Memory B cell (primary cell): ENCODE measurements at places on chromosomes 6 and 20.

DNA sequence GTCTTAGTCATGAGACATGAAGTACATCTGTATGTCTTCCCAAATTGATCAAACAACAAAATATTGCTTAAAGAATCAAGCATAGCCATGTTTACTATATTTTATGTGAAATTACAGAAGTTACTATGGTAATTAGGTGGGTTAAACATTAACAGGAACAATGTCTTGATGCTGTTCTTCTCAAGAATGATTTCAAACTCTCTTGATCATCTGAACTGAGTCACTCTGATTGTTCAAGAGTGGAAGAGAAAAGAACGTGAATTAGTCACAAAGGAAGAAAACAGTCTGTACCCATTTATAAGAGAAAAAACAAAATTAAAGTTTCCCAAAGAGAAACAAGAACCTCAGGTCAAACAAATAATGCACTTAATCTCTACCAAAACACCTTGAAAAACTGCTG, 62.2 kb upstream of the NUP153 start:
- no peak for DNase-seq

GRCh38 chr6:138404666-138405337, 779 bp downstream of the HEBP2 start:
- DNase-seq = no peak

GRCh38 chr6:2718334-2719092, 32.2 kb downstream of the MYLK4 start:
- DNase-seq = no peak

GRCh38 chr6:119533603-119534279, 184.2 kb upstream of the MAN1A1 start:
- DNase-seq = no peak

DNA sequence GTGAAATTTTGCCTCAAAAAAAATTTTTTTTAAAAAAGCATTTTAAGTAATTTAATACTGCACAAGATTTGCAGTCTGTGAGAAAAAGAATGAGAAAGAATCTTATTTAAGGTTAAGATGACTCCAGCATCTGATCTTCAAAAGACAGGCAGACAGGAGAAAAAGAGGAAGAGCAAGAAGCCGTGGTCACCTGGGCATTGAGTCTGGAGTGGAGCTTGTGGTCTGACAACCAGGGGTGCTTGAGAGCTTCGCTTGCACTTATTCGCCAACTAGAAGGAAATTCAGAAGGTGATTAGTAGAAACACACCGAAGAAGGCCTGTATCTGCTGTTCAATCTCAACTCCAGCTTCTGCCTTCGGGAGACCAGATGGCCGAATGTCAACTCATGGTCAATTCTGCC, 75.9 kb downstream of the MYLK4 start:
- DNase-seq = no peak

GRCh38 chr20:61896058-61896961, 169.4 kb downstream of the TAF4 start:
- no peak for DNase-seq
